ENCODE measurements at places on chromosomes 11 and 22.

DNA sequence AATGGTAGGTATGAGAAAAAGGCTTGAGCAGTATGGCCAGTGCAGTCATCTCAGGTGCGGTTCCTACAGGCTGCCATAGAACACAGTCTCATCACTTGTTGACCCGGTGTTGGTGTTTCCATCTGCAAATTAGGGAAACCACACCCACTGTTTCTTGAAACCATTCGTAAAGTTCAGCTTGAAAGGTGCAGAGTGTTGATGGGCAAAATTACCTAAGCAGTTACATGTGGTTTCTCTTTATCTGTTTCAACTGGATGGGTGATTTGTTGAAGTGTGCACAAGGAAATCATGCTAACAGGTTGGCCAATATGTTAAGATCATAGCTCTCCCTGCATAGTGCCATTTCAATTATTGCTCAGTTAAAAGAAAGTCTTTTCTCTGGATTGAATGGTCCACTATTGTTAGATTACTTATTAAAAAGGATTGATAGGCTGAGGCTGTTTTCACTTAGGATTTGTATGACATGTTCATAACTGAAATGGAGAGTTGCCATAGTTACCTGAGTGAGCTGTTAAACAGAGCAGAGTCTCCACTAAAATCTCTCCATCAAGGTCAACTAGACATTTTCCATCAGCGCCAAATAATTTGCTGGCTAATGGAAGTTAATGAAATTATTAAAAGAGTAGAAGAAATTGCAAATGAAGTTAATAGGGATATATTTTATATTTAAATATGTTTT lies 203.1 kb upstream of the MTMR2 start:
- peak; percentile 56 for DNase-seq

GRCh38 chr22:42366806-42367581 lies 65.2 kb downstream of the NFAM1 start:
- DNase-seq = no peak

GRCh38 chr11:130531061-130531460 lies 82.6 kb downstream of the ADAMTS15 start:
- no peak for DNase-seq

- DNase-seq = no peak
Measured at GRCh38 chr22:27164781-27165503, 507.6 kb downstream of the MIAT start.

- no peak for DNase-seq
Measured at GRCh38 chr11:9367551-9367950, 16.9 kb upstream of the IPO7 start.

Data from dermis microvascular lymphatic vessel endothelial cell (primary cell).